Stimulated activated CD4-positive, alpha-beta T cell treated with anti-CD3 and anti-CD28 coated beads, Interleukin-12 subunit alpha, Interleukin-12 subunit beta, amount 100 ng/mL, for 48 hours (primary cell): ENCODE measurements at places on chromosomes 4 and X.

DNA sequence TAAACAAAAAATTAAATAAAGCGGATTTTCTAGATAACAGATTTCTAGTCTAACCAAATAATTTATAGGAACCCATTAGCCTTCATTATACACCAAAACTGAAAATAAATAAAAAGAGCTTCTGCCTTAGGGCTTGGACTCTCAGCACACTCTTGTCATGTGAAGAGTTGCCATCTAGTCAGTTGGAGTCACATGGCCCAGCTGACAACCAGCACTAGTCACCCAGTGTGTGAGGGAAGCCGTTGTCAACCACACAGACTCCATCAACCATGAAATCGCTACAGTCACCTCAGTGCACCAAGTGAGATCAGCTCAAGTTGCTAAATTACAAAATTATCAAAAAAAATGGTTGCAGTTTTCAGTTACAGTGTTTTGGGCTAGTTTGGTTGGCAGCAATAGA lies 470.0 kb downstream of the GASK1B start:
- DNase-seq: no peak

GRCh38 chr4:183571350-183571941 lies 66.6 kb downstream of the ING2 start:
- DNase-seq: no peak

DNA sequence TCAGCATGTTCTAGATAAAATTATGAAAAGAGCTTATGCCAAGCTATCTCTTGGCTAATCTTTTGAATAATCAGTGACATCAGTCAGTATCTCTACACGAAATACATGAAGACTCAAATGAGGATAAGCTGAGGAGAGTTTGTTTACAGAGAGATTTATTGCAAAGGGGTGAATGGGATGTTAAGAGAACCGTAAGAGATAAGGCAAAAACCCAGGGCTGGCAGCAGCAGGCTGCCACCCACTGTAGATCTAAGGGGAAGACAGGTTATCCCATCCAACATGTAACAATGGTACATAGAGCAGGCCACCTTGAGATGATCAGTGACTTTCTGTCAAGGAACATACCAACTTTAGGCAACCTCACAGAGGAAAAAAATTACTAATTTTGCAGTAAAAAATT lies 432.1 kb upstream of the NR3C2 start:
- DNase-seq: no peak

- DNase-seq: no peak
Observed at GRCh38 chr4:26464420-26465095, 25.7 kb downstream of the CCKAR start.

GRCh38 chr4:57182132-57182874 lies 72.1 kb upstream of the IGFBP7 start:
- no peak for DNase-seq

GRCh38 chrX:38961936-38962335 lies 160.7 kb downstream of the MID1IP1 start:
- DNase-seq: no peak

GRCh38 chrX:18129690-18130089 lies 91.0 kb downstream of the BEND2 start:
- DNase-seq: no peak

DNA sequence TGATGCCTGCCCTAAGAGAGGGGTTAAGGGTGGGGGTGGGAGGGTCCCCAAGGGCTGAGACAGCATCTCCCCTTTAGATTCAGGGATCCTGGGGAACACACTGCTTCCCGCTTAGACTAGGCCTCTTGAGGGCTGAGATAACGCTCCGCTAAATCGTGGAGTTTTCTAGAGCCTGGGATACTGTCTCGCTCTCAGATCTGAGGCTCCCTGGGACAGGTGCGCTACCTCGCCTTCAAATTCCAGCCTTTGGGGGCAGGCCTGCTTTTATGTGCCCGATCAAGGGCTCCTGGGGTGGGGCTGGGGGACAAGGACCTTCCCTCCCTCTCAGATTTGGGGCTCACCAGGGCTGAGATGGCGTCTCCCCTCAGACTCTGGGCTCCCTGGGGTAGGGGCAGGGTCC lies 440 bp upstream of the ARHGAP36 start:
- DNase-seq: no peak

- no peak for DNase-seq
Observed at GRCh38 chrX:49242545-49243066, 7.3 kb downstream of the CCDC22 start.

DNA sequence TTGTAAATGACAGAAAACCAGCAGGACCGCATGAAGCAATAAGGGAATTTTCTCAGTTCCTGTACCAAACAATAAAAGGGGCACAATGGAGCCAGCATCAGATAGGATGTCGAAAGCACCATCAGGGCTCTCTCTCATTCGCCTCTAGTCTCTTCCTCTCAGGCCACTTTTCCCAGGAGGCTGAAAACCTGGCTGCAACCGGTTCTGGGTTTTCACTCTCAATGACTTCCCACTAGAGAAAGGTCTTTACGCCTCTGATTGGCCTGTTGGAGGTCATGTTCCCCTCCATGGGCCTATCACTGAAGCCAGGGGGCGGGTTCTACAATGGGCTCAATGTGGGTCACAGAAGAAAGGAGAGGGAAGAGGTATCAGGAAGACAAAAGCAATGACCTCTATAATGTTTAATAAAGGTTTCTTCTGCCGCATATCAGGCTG lies 29.3 kb downstream of the ZNF827 start:
- no peak for DNase-seq

GRCh38 chr4:63218856-63219255 lies 1190.4 kb downstream of the TECRL start:
- DNase-seq: no peak

DNA sequence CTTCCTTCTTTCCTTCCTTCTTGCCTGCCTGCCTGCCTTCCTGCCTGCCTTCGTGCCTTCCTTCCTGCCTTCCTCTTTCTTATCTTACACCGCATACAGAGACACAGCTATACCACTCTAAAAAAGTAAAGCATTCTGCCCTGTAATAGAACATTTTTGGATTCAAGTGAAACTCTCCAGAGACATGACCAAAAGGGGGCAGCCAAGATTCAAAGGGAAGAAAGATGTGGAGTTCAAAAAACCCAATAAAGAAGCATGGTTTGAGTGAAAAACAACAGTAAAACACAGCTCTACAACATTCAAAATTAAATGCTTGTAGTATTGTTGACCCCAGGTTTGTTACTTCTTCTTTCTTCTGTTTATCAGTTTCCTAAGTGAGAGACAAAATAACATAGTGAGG lies 914.9 kb upstream of the PCDH7 start:
- DNase-seq: no peak

- no peak for DNase-seq
Observed at GRCh38 chr4:10078481-10079233, 37.9 kb downstream of the WDR1 start.

GRCh38 chr4:140005699-140006098 lies 148.3 kb downstream of the MAML3 start:
- DNase-seq: no peak

DNA sequence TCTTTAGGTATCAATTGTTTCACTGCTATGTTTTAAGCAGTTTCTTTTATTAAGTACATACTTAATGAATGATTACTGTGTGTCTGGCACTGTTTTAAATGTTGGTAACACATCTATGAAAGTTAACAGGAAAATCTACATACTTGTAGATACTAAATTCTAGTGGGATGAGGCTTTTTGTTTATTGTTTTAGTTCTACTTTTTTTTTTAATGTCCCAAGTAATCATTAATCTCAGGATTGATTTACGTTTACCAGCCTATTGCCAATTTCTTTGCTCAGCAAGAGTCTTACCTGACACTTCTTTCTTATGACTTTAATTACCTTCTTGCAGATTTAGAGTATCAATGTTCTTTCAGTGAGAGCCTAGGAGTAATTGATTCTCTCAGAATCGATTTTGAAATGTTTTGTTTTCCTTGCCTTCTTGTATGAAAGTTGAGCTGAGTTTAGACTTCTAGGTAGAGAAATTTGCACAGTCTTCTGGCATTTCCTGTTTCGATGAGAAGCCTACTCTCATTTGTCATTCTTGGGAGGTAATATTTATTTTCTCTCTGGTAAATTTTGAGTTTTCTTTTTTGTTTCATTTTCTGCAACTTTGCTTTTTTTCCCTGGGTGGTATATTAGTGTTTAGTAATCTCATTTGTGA lies 235.2 kb upstream of the ANKRD50 start:
- no peak for DNase-seq

GRCh38 chrX:69128588-69128987 lies 36.7 kb downstream of the PJA1 start:
- DNase-seq: no peak

DNA sequence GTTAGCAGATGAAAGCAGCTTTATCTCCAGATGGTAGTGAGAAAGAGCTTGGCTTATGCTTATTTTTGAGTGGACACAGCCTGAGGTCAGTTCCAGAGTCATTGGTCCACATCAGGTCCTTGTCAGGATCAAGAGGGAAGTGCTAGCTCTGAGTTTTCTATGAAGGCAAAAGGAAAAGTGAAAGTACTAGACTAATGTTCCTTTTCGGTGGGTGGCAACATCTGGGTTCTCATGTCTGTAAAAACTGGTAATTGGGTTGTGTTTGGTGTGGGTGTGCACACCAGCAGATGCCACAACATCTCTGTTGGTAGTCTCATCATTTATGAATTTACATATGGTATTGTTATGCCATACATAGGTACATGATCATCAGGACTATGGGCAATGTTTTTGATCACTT lies 210.5 kb downstream of the PWWP3B start:
- DNase-seq: no peak
